Activated CD4-positive, alpha-beta T cell treated with anti-CD3 and anti-CD28 coated beads, Interleukin-2, amount 50 U/mL, for 48 hours (primary cell): ENCODE measurements at places on chromosomes 6 and 20.

DNA sequence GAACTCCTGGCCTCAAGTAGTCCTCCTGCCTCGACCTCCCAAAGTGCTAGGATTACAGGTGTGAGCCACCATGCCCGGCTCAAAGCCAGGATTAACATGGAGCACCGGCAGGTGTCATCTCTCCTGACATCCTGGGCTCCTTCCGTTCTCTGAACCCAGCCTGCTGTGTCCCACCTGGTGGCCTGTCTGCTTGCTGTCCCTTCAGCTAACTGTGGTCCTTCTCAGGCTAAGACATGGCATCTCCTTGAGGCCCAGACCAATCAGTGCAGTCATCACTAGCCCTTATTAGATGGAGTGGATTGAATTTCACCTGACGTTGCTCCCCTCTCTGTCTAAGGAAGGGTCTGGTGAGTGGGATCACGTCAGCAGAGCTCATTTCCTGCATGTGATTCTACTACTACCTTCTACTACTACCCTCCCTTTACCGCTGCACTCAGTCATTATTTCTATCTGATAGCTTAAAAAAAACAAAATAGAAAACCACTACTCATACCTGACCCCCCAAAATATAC lies 28.0 kb upstream of the SYNJ2 start:
- DNase-seq = no peak

- no peak for DNase-seq
These were observed 81.6 kb downstream of the PSMG4 start for GRCh38 chr6:3340358-3340802.

DNA sequence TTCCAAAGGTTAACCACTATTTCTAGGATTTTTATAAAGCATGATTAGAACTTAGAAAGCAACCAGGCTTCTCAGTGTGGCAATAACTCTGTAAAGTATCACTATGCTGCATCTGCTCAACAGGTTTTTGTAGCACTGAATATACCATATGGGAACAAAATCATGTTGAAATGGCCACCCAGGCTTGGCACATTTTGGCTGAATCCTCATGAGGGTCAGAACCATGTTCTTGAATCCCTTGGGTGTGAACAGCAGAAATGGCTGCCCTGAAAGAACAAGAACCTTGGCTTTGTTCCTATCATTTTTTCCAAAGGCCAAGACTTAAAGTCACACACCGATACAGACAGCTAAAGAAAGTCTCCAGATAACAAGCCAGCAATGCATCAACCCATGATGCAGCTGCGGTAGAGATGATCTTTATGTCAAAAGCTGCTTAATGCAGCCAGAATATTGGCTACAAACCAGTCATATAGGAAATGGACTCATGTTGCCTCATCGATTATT lies 283.0 kb upstream of the NOX3 start:
- DNase-seq = no peak

GRCh38 chr6:156840136-156840535 lies 63.0 kb downstream of the ARID1B start:
- DNase-seq = no peak

- no peak for DNase-seq
These were observed 18.3 kb downstream of the BTN2A1 start for GRCh38 chr6:26475823-26476729.

DNA sequence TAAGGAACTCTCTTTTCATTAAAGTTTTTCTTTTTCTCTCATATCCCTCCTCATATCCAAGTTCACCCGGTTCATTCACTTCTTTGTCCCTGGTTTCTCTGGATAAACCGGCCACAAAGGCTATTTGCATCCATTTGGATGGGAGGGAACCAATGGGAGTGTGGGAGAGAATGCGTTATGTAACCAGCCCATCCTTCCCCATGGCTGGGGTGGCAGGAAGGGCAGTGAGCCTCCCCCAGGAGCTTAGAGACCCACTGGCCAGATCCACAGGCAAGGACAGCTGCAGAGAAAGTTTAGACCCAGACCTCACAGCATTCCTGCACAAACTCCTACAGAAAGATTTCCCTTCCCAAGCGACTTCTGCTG lies 10.7 kb downstream of the CASS4 start:
- no peak for DNase-seq

DNA sequence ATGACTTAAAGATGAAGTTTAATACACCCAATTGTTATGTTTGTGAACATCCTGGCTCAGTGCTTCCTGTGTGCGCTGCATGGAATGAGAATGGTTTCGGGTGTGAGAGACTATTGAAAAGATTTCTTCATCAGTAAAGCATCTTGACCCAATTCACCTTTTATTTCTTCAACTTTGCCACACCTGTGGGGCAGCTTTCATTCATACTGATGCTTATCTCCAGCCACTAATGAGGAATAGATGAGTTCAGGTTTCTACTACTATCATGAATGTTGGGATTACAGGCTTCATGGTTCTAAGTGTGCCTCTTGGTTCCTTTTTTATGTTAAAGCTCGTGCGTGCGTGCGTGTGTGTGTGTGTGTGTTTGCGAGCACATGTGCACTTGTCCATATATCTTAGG lies 373.7 kb upstream of the SOX4 start:
- DNase-seq = no peak

DNA sequence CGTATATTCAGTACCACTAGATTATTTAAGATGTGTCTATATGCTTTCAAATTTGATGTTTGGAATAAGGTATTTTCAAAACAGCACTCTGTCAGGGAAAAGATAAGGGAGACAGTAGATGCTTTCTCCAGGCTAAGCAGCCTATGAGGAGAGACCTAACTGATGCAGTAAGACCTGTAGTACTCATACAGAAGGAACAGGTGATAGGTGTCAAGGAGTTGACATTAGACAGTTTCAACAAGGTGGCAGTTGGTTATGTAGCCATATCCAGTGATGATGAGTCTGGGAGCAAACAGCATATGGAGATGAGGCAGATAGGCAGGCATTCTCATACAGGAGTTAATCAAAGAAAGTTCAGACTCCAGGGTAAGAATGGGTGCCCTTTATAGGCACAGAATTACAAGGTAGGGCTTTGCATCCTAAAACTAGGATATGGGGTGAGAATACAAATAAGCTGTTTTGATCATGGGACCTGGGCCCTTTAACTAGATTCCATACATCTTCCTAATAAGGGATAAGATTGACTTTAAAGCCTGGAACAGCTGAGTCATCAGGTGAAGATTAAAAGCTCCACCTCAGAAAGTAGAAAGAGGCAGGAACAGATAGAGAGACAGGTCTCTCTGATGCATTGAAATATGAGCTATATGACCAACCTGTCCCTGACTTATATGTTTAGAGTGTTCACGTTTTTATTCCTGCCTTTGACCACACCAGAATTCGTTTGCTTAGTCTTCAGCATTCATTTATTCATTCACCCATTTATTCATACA lies 7.9 kb downstream of the RSPH4A start:
- no peak for DNase-seq

DNA sequence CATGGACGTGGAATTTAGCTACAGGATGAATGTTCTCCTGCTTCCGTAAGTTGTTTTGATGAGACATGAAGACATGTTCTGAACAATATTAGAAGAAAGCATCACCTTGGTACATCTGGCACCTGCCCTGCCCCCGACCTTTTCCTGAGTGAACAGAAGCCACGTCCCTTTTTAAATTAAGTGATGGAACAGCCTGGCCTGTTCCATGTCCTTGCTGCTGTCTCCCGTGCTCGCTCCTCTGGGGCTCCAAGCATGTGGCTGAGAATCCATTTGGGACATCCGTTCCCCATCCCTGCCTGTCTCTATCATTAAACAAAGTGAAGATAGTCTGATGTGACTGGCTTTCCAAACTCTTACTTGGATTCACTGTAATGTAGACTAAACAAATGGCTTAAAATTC lies 36.4 kb downstream of the ERMARD start:
- no peak for DNase-seq

- DNase-seq = no peak
These were observed 112.0 kb upstream of the SRSF6 start for GRCh38 chr20:43345676-43346075.

- DNase-seq = no peak
These were observed 19.8 kb downstream of the HDGFL1 start for GRCh38 chr6:22589118-22589517.

DNA sequence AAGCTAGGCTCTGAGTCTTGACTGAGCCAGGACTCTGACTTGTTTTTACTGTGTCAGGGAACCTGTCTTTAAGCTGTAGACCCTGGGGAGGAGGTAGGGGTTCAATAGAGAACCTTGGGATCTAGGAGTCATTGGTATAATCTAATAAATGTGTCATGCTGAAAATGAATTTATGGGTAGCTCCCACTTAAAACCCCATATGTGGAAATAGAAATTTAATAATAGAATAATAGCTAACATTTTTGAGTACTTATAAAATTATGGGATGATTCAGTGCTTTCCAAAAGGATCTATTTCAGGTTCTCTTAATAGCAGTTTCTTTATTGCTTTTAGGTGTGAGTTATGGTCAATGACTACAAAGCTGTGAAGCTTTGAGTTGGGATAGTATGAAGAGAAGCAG lies 41.7 kb downstream of the CTNNBL1 start:
- DNase-seq = no peak

GRCh38 chr6:167782698-167783517 lies 43.8 kb upstream of the AFDN start:
- no peak for DNase-seq

DNA sequence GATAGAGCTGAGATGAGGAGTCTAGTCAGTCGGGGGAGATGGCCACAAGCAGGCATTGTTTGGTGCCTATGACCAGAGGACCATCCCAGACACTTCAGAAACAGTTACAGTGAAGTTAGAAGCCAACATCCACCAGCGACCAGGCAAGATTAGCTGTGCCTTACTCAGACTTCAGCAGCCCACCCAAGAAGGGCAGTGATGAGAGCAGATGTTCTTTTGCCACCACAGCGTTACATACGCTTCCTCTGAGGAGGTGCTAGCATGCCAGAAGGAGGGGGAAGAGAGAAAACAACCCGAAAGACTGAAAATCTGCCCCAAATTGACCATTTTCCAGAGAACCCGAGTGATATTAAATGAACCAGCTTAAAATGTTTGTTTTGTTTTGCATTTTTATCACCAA lies 186.8 kb downstream of the PRL start:
- no peak for DNase-seq

DNA sequence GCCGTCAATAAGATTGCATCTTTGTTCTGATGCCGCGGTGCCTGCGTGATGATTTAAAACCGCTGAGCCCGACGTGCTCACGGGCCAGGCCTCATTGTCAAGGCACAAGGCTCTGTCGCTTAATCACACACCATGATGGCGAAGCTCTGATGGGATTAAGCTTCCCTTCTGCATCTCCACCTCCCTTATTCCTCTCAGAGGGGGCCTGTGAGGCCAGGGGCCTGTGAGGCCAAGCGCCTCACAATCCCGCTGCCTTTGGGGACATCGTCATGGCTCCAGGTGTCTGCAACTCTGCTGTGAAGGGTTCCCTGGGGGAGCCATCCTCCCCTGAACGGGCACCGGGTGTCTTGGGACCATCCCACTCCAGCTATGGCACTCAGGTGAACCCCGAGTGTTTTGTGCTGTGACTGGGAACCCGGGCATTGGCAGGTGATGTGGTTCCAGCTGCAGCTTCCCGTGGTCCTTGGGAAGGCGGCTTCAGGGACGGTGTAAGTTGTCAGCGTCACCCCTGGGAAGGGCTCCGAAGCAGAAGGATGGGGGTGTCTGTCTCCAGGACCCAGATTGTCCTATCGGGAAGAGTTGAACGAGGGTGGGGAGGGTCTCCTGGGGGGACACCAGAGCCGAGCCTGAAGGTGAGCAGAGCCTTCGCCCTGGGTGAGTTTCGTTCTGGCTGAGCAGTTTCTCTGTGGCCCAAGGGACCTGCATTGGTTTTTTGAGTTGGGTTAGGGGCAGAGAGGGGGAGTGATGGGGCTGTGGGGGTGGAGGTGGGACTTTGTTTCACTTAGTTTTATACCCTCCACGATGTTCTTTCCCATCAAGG lies 18.0 kb upstream of the BHLHE23 start:
- DNase-seq = no peak

DNA sequence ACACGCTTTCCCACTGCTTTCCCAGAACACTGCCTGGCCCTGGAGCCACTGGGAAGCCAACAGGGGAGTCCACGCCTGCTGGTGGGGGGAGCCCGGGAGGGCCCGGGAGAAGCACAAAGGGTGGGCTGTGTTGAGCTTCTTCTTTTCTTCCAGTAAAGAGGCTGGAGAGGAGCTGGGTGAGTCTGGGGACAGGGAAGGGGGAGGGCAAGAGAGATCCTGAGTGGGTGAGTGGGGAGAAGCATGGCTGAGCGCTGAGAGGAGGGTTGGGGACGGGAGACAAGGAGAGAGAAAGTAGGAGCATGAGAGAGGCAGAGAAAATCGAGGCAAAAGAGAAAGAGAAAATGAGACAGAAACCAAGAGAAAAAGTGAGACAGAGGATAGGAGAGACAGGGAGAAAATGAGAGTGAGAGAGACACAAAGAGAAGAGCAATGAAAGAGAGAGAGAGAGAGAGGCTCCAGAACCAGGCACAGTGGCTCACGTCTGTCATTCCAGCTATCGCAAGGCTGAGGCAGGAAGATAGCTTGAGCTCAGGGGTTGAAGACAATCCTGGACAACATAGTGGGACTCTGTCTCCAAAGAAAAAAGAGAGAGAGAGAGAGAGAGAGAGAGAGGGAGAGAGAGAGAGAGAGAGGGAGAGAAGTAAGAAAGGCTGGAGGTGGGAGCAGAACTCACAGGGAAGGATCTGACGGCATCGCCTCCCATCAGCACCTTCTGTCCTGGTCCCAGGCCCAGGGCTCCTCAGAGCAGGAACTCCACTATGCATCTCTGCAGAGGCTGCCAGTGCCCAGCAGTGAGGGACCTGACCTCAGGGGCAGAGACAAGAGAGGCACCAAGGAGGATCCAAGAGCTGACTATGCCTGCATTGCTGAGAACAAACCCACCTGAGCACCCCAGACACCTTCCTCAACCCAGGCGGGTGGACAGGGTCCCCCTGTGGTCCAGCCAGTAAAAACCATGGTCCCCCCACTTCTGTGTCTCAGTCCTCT lies 2.0 kb downstream of the LST1 start:
- DNase-seq = no peak

DNA sequence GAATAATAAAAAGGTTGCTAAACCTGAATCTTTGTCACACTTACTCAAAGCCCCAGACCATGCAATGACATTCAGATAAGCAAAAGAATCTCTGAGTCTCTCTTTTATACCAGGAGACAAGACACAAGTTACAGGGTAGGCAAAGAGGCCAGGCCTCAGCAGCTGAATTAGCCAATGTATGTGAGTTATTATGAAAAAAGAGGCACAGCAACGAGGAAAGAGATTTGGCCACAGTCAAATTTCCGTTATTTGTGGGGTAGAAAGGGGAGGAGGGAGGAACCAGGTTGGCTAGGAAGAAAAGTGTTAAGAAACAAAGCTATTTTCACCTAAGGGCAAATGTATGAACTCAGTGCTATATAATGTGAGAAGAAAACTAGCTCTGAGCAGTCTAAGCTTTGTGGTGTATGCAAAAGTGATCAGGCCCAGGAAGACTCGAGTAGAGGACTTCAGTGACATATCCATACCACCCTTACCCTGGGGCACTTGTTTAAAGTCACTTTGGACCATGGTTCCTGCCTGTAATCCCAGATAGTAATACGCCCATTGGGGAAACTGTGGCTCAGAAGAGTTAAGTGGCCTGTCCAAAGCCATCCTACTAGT lies 19.1 kb downstream of the IPCEF1 start:
- DNase-seq = no peak
